CD4-positive, alpha-beta T cell treated with Interleukin-2 at 100 ng/mL for 4 hours (primary cell): ENCODE measurements at places on chromosomes 3 and 15.

DNA sequence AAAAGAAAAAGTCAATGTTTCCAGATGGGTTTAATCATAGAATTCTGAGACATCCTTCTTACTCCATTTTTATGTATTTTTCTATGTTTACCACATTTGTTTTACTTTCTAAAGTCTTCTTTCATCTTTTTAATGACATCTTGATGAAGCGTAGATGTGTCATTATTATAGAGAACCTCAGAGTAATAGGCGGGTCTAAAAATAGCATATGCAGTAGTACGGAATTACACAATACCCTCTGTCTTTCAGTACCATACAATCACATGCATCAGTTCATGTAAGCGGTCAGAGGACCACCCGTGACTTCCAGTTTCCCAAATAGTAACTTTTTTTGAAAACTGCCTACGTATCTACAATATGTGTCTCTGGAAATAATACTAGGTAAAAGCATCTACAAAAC, 224.0 kb downstream of the PLOD2 start:
- no peak for DNase-seq

DNA sequence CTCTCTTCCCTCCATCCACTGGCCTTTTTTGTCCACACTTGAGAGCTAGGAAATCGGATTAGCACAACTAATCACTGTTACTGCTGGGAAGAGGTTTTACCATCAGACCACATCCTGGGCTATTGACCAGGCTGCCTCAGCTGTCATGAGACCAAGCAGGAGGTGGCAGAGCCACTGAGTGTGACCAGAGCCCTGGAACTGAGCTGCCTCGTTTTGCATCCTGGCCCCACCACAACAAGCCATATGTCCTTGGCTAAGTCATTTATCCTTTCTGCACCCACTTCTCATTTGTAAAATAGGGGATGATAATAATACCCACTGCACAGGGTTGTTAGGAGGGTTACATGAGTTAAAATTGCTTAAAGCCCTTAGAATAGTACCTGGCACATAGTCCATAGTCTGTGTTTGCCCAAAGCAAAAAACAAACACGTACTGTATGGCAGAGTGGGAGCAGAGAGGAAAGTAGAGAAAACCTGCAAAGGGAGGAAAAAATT, 34.1 kb downstream of the TMEM158 start:
- no peak for DNase-seq

DNA sequence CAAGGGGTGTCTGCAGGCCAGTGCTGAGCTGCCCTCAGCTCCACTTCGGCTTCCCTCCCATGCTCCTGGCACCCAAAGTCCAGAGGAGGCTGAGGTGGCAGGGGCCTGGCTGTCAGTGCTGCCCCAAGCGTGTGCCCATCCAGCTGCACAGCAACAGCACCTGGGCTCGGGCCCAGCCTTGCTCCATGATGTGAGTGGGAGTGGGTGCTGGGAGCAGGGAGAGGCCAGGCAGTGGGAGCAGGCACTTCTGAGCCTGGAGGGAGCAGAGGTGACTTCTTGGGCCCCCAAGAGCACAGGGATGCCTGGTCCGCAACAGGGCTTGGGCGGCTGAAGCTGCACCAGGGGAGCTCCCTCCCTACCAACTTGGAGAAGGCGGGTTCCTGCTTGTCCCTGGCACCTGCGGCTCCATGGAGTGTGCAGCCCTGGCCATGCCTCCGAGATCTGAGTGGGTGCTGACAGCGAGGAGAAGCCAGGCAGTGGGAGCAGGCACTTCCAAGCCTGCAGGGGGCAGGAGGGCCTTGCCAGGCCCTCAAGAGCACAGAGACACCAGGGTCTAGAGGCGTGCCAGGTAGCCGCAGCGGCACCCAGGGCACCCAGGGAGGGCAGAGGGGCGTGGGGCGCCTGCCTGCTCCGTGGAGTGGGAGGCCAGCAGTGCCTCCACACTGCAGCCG, 366.7 kb upstream of the SGO1 start:
- DNase-seq: no peak

- no peak for DNase-seq
These were observed 708.5 kb downstream of the SQOR start for GRCh38 chr15:46343196-46343935.

DNA sequence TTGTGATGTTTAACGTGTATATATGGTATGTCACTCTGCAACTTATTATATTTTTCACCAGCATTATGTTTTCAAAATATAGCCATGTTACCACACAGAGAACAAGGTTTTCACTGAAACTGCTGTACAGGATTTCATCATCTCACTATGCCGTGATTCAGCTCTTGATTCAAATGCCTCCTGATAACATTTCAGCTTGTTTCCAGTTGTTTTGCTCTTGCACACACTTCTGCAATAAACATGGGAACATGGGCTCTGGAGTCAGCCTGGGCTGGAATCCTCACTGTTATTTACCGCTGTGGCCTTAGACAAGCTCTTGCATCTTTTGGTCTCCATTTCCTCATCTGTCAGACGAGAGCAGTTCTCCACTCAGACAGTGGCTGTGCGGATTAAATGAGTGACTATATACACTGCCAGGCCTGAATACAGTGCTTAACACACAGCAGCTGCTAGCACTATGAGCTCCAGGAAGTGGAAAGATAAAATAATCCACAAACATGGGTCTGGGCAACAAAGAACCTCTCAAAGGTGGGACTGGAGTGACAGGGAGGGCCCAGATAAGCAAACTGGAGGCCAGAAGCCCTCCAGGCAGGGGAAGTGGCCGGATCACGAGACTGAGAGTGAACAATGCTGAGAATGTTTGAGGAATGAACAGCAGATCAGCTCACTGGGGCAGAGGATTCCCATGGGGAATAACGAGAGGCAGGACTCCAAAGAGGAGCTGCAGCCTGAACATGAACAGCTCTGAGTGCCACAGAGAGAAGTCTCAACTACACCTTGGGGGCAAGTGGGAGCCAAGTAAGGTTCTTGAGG, 17.7 kb downstream of the NTRK3 start:
- DNase-seq: no peak

DNA sequence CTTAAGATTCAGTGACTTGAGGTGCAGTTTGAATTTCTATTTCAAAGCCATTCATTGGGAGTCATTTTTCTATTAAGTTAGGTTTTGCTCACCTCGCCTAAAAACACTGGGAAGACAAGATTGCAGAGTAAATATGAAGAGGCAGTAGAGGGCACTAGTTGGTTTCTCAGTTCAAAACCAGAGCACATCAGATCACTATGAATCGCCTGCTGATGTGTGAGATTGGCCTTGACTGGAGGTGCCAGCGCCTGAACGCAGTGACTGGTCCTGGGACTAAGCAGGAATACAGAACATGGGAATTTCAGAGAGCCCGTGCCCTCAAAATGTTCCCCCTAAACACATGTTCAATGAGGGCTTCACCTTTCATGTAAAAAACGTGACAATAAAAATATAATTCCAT, 229.0 kb downstream of the ITPR1 start:
- DNase-seq: peak; percentile 57

- DNase-seq: no peak
These were observed 266.3 kb downstream of the NR1D2 start for GRCh38 chr3:24211381-24211780.

DNA sequence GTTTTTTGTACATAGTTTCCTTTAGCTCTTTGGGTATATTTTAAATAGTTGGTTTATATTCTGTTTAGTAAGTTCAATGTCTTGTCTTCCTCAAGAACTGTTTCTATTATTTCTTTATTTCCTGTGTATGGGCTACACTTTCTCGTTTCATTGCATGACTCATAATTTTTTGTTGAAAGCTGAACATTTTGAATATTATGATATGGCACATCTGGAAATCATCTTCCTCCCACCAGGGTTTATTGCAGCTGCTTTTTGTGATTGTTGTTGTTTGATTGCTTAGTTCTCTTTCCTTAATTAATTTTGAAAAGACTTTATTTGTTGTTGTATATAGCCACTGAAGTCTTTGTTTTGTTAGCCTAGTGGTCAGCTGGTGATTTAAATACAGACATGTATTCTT, 43.8 kb downstream of the LSM3 start:
- DNase-seq: no peak

DNA sequence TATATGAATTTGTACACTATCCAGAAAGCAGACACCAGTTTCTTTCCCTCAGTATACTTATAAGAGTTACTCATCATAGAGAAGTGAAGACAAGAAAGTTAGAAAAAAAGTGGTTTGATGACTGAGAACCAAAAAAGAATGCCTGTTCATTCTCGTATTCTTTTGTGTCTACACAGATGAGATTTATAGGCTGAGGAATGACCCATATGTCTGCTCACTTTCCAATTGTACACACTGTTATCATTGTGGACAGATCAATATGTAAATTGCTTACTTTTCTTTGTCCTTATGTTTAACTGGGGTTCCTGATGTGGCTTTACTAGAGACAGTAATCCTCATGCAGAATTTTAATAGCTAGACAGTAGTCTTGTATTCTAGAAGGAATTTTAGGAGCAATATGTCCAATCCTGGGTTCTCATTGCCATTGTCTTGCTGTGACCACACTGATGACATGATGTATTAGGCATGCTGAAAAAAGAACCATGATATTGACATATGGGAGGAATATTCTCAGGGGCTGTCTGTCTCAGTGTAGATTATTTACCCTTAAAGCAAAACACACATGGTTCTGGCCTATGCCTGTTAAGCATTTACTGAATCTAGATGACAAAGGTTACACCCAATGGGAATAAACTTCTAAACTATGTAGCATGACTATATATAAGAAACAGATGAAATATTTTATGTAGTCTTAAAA, 669.7 kb downstream of the ROBO1 start:
- no peak for DNase-seq

GRCh38 chr3:156552973-156553372, 1.9 kb downstream of the SSR3 start:
- DNase-seq: no peak

GRCh38 chr3:118705487-118706219, 329.0 kb downstream of the IGSF11 start:
- DNase-seq: no peak

GRCh38 chr15:74159773-74160172, 13.7 kb upstream of the ISLR start:
- DNase-seq: no peak

DNA sequence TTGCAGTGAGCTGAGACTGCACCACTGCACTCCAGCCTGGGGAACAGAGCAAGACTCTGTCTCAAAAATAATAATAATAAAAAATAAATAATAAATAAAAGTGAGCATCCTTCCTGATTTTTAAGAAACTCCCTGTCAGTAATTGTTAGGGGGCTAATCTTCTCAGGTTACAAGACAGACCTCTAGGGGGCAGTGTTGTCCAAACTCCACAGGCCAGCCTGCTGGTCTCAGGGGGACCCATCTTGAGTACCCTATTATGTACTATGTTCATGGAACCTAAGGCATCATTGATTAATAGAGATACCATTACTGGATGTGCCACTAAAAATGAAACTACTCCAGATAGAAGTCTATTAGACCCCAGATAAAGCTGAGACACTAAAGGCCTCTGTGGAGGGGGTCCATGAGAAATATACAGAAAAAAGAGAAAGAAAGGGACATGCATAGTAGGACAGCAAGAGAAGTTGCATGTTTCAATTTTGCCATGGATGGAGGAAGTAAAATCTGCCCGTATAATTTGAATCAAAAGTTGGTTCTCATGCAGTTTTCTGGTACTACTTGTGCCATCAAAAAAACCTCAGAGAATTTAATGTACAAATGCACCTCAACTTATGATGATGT, 85.5 kb upstream of the CDV3 start:
- DNase-seq: peak; percentile 74

- no peak for DNase-seq
These were observed 79.4 kb downstream of the ZPLD1 start for GRCh38 chr3:102514241-102514640.

- DNase-seq: no peak
These were observed 516.9 kb upstream of the TBL1XR1 start for GRCh38 chr3:177713928-177714900.

DNA sequence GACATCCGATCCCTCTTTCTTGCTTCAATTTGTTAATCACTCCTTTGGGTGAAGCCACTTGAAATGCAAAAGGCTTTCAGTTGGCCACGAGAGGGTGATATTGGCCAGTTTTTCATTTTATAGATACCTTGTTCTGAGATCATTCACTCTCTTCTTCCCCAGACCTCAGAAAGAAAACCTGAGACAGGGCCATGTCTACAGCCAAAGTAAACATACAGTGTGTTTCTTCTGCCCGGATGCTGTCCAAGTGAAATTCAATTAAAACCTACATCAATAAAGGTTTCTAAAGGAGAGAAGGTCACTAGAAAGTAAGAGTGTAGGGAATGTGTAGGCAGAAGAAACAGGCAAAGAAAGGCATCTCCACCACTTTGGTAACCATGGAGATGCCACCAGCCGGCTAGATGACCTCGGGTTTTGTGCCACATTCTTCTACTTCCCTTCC, 39.5 kb upstream of the FMN1 start:
- DNase-seq: no peak

DNA sequence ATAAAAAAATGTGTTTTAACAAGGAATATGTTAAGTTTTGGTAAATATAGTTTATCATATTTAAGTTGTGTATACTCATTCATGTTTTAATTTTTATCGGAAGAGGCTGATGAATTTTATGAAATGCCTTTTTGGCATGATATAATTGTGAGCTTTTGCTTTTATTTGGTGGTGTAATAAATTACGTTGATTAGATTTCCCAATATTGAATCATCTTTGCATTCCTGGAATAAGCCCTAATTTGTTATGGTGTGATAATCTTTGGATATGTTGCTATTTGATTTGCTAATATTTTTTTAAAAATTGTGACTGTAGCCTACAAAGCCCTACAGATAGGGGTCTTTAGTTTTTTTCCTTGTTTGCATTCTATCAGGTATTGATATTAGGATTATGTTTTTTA, 107.4 kb downstream of the IGF1R start:
- no peak for DNase-seq

DNA sequence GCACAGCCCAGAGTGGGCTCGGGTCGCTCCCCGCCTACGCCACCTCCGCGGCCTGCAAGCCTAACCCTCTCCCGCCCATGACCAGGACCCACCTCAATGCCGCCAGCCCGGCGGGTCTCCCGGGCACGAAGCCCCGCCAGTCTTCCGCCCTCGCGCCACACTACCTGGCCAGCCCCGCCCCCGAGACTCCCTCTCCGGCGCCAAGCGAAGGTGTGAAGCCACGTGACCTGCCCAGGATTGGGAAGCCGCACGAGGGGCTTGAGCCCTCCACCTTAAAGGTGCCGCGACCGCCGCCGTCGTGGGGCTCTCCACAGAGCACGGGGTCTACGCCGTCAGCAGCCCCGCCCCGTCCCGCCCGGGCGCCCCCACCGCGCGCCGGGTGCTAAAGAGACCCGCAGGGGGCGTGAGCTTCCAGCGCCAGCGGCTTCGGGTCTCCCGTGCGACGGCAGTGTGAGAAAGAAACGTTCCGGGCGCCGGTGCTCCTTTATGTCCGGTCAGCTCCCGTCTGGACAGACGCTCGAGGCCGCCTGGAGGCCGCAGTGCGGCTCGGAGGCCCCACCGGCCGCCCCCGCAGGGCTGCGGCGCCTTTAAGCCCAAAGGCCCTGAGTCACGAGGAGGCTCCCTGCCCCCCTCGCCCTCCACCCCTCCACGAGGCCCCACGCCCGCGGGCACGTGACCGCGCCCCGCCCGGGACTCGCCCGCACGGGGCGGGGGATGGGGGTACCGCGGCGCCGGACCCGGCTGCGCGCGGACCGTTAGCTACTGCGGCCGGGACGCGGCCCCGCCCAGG, at the start of gene CPEB1:
TSS of gene CPEB1 (minus strand) at position 319 of the 790 bp plus-strand sequence. CDS start 18,904 bp downstream, outside the sequence.
- peak; percentile 28 for DNase-seq
